ENCODE measurements at places on chromosomes 1 and 21.

DNA sequence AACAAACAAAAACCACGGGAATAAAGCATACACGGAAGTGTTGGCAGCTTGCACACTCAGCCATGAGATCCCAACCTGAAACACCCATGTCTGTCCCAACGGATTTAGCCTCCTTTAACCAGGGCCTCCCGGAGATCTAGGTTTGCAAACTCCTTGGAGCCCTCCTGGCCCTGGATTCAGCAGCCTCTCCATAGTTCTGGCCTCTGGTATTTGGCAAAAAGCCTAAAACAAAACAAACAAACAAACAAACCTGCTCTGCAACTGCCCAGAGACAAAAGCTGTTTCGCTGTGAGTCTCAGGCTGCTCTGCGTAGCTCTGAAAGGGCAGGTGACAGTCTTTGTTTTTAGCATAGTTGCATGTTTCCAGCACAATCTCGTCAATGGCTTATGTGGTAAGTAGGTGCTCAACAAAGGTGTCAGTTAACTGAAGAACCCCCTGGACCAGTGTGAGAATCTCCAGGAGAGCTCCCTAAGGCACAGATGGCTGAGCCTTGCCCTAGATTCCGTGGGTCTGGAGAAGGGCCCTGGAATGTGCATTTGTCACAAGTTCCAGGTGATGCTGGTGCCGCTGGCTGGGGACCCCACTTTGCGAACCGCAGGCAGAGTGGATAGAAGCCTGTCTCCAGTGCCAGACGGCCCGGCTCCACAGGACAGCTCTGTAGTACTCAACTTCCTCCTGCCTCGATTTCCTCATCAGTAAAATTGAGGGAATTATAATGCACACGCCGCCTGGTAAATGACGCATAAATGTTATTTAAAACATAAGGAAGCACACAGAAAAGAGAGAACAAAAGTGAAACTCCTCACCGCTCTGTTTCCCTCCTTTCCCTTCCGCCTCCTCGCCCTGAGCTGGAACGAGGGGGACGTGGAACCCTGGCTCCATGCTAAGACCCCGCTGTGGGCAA is 86.2 kb downstream of the RIPK4 start:
- DNase-seq: no peak

DNA sequence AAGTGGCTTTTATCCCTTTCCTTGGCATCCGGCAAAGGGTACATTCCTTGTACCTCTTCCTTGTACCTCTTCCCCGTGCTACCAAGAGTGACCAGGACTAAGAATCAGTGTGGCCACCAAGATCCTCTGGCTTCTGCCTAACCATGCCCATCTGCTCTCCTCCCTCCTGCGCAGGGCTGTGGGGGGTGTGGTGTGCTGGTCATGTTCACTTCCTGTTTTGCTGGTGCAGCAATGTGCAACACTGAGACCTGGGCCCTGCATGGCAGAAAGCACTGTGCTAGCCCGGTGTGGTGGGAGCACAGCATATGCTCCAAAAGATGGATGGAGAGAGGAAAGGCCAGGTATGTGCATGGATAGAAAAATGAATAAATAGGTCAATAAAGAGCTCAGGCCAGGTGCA is 33.3 kb upstream of the TENT5C start:
- DNase-seq: no peak

DNA sequence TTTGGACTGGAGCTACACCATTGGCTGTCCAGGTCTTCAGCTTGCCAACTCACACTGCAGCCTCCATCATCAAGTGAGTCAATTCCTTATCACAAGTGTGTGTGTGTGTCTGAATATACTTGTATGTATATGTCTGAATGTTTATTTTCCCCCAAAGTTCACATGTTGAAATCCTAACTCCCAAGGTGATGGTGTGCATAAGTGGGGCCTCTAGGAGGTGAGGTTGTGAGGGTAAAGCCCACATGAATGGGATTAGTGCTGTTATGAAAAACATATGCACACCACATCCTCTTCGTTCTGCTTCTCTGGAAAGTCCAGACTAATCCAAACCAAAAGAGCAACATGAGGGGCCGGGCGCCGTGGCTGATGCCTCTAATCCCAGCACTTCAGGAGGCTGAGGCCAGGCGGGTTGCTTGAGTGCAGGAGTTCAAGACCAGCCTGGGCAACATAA is 48.7 kb upstream of the LBR start:
- no peak for DNase-seq

GRCh38 chr1:212518188-212519054 is 85.7 kb downstream of the NENF start:
- DNase-seq: no peak

DNA sequence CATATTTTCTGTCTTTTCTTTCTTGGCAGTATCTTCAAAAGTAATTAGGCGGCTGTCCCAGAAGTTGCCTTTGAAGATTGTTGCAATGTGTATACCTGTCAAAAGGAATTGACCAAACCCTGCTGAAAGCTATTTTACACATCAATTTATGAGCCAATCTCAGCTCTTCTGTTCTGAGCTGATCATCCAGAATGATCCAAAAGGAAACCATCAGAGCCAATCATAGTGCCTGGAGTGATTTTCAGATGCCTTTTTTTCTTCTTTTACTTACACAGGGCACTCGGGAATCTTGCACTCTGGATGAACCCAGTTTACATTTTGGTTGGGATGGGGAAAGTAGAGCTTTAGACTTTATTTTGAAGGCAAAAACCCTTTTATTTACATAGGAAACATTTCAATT is 21.8 kb upstream of the APOBEC4 start:
- DNase-seq: no peak

DNA sequence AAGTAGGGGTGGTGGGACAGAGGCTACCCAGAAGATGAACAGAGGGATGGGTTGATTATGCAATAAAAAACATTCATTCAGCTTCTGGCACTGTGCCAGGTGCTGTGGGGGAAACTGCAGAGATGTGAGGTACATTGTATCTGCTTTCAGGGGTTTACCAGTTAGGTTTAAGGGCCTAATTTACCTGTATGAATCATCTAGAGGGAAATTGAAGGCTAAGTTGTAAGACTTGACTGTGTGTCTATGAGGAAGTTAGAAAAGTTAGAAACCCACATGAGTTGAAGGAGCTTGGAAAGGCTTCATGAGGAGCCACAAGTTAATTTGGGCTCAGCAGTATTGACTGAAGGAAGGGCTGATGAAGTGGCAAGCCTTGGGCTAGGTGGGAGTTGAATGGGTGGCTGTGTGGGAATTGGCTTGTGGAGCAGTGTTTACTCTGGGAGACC is 36.7 kb upstream of the APOBEC4 start:
- DNase-seq: no peak

- no peak for DNase-seq
Measured at GRCh38 chr1:200856716-200857357, 15.9 kb upstream of the GPR25 start.

DNA sequence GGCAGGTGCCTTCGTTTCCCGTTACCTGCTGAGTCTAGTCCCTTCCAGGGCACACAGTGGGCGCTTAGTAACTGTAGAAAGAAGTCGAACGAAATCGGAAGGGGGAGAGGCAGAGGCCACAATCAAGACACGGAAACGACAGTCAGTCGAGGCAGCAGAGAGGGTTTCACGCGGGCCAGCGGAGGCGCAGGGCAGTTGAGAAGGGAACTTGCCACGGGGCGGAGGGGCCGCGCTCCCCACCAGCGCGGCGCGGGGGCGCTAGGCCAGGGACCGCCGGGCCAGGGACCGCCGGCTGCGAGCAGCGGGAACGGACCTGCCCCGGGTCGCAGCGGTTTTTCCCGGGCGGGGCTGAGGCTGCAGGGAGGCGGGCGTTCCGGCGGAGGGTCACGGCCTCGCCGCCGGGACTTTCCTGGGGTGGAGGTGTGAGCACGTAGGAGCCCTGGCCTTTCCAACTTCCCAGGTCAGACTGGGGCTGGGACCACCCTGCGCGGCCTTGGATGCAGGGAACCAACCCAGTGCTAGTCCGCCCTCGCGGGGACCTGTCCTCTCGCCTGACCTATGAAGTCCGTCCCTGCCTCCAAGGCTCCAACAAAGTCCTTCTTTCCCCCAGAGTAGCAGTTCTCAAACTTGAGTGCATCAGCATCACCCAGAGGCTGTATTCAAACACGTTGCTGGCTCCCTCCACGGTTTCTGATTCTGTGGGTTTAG is 150.1 kb upstream of the FGGY start:
- no peak for DNase-seq

DNA sequence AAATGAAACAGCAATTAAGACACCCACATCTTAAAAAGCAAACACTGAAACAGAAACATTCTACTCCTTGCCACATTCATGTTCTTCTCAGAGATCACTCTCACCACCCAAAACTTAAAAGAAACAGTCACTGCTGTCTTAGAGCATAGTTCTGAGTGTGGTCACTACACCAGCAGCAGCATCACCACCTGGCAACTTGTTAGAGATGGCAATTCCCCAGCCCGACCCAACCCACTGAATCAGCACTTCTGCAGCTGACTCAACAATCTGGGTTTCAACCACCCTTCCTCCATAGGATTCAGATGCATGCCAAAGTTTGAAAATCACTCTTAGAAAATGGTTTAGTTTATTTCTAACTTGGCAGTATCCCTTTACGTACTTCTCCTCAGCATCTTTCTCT is 126.1 kb downstream of the CDC42BPA start:
- no peak for DNase-seq

DNA sequence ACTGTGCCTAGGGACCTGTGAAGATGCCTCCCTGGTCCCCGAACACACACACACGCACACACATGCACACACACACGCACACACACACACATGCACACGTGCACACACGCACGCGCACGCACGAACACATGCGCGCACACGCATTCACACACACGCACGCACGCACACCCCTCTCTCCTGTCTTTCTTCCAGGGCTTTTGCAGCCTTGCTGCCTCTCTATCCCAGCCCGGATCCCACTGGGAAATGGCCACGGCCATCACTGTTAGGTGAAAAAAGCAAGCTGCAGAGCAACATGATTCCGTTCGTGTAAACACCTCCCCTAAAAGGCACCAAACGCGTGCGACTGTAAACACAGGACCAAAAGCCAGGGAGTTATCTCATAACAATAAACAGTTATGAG is 39.7 kb downstream of the NKAIN1 start:
- DNase-seq: no peak

- DNase-seq: no peak
Measured at GRCh38 chr1:114428083-114428754, 82.8 kb downstream of the TRIM33 start.

- DNase-seq: no peak
Measured at GRCh38 chr1:100607628-100608240, 69.8 kb downstream of the GPR88 start.

DNA sequence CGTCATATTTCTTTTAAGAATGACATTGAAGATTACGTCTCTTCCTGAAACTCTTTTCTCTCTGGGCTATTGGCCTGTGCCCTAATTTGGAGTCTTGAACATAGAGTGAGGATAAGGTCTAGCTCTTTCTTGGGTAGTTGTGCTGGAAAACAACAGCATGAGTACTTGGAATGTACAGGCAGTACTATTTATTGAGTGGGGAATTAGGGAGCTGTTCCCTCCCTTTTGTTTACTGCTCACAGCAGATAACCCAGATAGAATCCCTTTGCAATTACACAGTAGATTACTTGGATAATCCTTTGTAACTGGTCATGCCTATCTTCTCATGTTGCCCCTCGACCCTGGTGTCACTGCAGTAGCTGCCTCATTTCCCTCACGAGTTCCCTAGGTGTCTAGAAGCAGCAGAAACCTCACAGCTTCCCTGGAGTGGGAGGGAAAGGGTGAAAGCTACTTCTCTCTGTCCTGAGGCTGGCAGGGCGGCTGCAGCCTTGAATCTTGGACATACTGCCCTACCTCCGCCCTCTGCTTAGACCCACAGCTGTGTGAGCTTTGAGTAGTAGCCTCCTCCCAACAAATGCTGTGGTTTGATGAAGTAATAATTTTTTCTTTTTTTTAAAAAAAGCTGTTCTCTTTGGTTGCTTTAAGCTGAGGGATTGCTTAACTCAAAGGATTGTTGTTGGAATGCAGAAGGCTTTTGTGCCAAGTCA is 70.6 kb downstream of the FGGY start:
- DNase-seq: no peak

GRCh38 chr1:53147174-53147573 is 4.7 kb upstream of the SLC1A7 start:
- no peak for DNase-seq

- no peak for DNase-seq
Measured at GRCh38 chr1:215665215-215665614, 98.1 kb downstream of the KCTD3 start.

DNA sequence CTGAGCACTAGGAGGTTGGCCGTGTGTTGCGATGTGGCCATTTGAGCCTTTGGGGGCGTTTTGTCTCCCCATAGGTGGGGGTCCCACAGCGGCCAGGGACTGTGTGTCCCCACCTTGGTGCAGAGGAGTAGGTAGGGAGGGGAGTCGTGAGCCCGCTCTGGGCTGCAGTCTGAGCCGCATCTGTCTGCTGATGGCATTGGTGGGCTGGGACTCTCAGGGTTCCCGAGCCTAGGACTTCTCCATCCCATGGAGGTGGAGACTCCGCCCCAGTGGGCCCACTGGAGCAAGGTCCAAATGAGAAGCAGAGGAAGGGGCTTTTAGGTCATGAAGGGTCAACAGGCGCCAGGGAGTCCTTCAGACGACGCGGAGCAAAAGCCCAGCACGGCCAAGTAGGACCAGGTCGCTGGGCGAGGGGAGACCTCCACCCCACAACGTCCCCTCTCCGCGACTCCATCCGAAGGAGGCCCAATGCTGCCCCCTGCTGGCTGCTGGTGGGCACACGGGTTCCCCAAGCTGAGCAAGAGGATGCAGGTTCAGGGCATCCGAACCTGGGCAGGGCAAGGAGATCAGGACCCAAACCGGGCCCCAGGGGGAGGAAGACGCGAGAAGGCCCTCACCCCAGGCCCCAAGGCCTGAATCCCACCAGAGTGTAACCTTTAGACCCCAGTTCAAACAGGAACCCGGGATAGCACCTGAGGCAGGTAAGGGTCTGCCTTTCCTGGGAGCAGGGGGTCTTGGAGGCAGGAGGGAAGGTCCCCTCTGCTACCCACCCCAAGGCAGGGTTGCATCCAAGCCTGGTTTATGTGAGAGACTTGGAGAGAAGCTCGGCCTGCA is 14.9 kb downstream of the TTC34 start:
- no peak for DNase-seq

GRCh38 chr1:8431019-8431418 is 113.1 kb downstream of the SLC45A1 start:
- DNase-seq: no peak

DNA sequence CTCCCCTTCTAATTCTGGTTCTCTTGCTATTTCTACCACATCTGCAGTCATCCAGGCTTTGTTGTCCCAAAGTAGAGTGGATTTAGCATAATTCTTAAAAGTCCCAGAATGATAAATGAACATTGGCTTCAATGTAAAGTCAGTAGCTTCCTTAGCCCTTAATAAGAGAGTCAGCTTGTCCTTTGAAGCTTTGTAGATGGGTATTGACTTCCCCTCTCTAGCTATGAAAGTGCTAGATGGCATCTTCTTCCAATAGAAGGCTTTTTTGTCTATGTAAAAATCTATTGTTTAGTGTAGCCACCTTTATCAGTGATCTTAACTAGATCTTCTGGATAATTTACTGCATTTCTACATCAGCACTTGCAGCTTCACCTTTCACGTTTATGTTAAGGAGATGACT is 181.4 kb upstream of the B3GALT2 start:
- no peak for DNase-seq

GRCh38 chr1:230253150-230253549 is 173.0 kb downstream of the PGBD5 start:
- DNase-seq: no peak

GRCh38 chr1:110186558-110186957 is 23.6 kb upstream of the KCNC4 start:
- no peak for DNase-seq

All from NCI-H1048 (cell line).